ENCODE measurements at places on chromosomes 16 and 17.

- no peak for DNase-seq
Measured at GRCh38 chr16:57621521-57622271, 6.7 kb upstream of the ADGRG1 start.

DNA sequence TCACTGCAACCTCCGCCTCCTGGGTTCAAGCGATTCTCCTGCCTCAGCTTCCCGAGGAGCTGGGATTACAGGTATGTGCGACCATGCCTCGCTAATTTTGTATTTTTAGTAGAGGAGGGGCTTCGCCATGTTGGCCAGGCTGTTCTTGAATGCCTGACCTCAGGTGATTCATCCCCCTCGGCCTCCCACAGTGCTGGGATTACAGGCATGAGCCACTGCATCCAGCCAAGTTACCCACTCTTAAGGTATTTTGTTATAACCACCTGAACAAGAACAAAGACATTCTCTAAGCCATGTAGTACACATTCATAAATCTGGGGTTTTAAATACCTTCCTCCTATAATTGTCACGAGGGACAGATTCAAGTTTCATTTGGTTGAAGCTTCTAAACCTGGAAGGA lies 12.3 kb upstream of the TMEM170A start:
- DNase-seq, result no peak

GRCh38 chr16:11788914-11789313 lies 8.1 kb downstream of the ZC3H7A start:
- DNase-seq, result no peak

DNA sequence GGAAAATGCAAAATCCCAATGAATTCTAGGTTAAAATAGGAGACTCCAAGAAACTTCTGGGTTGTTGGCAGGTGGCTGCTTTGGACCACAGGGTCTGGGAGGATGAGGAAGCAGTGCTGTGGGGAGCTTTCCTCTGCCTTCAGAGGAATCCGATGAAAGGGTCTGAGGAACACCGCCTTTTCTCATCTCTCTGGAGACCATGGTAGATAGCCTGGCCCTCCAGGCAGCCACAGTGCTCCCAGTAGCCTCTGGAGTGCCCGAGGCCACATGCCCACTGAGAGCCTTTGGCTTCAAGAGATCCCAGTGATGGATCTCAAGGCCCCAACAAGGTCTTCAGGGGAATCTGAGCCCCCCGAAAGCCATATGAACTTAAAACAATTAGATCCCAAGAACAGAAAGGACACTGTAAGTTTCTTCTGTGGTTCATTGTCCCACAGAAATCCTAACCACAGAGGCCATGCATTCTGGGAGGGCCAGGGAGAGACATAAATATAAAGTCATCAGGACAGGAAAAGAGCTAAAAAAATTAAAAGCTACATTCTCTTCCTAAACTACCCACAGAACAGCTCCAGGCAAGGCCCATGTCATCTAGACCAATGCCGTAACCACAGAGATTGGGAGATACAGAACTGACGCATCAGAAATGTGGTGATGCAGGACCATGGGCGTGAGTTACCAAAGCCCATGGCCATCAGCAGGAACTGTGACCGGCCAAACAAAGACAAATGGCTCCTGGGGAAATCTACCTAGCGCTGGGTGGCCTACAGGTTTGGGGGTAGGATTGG lies 24.3 kb downstream of the TK2 start:
- DNase-seq, result no peak

- DNase-seq, result peak; percentile 39
Measured at GRCh38 chr17:8109661-8110455, 8.5 kb downstream of the ALOXE3 start.

DNA sequence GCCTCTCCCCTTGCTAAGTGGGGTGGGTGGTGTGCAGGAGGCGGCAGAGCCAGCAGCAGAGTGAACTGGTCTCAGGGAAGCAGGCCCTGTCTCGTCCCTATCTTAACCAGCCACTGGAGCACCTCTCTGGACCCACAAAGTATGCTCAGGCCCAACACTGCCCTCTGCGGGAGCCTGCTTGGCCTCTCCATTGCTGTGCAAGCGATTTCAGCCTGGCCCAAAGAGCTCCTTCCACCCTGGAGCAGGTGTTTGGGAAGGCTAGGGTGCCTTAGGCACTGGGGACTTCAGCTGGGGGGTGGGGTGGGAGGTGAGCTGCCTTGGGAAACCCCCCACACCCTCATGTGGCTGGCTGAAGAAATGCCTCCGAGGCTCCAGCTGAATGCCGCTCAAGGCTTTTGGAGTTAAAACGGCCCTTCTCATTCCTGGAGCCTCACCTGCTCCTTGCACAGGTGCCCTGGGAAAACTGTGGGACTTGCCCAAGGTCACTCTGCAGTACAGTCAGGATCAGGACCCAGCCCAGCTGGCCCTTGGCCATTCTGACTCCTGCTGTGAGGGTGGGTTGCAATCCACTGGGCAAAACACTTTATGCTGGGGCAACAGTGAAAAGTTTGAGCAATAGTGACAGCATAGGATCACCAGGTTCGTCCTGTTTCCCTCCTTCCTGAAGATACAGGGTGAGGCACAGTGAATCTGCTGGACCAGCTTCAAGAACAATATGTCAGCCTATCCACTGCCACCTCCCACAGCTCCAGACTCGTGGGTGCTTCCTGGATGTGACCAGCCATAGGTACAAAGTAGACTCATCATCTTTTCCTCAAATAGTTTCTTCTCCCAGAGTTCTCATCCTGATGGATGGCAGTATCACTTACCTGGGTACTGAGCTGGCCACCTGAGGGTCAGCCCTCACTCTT lies 5.9 kb upstream of the UBE2O start:
- no peak for DNase-seq

- DNase-seq, result no peak
Measured at GRCh38 chr16:23726710-23727109, 13.7 kb upstream of the ERN2 start.

DNA sequence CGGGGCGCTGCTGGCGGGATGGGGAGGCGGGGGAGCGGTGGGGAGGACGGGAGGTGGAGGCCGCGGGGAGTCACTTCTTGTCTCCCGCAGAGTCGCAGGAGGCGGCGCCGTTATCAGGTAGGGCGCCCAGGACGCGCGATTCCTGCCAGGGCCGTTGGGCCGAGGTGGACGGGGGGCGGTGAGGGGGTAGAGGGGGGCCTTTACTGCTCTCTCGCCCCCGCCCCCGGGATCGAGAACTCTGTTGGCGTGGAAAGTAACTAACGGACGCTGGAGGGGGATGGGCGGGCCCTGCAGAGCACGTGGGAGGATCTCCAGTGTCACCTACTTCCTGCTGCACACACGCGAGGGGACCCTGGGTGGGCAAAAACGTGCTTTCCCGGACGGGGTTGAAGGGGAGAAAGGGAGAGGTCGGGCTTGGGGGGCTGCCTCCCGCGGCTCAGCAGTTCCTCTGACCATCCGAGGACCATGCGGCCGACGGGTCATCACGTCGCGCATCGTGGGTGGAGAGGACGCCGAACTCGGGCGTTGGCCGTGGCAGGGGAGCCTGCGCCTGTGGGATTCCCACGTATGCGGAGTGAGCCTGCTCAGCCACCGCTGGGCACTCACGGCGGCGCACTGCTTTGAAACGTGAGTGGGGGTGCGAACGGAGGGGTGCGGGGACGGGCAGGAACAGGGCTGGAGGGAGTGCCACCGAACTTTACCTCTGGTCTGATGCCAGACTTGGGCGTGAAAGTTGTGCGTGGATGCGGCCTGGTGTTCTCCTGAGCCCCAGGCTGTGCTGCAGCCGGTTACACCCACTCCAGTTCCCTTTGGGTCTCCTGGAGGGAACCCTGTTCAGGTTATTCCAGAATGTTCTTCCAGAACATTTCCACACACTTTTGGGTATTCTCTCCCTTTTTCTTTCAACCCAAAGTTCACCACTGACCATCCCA lies 569 bp downstream of the PRSS21 start:
- no peak for DNase-seq

GRCh38 chr17:66834919-66835454 lies at the start of gene CACNG5:
Gene CACNG5, plus strand, starts transcription at chr17:66835117. Its CDS starts 42,216 bp downstream, at chr17:66877333.
- DNase-seq, result no peak

GRCh38 chr17:8080799-8081219 lies 6.7 kb downstream of the ALOX12B start:
- DNase-seq, result no peak

DNA sequence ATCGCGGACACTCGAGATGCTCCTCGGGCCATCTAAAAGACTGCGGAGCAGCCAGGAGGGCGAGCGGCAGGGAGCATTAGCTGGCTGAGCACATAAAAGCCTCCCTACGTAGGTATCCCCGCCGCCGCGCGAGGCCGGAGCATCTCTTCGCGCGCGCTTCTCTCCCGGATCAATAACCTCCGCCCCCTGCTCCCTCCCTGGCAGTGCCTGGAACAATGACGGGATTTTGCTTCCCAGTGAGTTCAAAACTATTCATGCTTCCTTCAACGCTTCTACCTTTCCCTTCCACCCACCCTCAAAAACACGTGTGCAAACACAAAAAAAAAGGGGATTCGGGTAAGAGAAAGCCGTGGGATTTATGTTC lies 984 bp downstream of the CENPV start:
- peak; percentile 13 for DNase-seq

GRCh38 chr17:50101346-50102163 lies 6.4 kb downstream of the PDK2 start:
- DNase-seq, result no peak

DNA sequence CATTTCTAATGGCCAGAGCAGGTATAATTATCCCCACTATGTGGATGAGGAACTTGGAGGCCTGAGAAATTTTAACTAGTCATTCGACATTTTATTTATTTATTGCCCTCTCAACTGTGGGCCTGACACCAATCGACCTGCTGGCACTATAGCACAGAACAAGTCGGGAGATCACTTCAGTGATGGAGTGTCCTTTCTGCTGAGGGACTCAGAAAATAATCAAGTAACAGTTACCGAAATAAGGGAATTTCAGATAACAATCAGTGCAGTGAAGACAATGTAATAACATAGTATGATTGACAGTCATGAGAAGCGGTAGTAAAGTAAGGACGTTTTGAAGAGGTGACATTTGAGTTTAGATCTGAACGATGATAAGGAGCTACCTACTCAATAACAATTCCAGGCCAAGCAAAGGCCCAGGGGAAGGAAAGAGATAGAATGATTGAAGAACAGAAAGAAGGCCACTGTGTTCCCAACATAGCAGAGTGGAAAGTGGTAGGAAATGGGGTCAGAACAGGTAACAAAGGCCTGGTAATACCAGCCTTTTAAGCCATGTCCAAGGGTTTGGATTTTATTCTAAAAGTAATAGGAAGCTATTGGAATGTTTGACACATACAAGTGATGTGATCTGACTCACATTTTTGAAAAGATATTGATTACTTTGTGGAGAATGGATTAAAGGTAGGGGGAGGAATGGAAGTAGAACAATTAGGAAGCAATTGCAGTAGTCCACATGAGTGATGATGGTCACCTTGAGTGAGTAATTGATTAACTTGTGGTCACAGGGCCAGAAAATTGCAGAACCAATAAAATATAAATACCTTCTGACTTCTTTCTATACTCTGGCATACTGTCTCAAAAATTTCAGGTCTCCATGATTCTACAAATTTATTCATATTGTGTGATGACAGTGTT lies 1.4 kb downstream of the STXBP4 start:
- DNase-seq, result no peak

GRCh38 chr17:69547947-69548346 lies 133.4 kb downstream of the MAP2K6 start:
- no peak for DNase-seq

DNA sequence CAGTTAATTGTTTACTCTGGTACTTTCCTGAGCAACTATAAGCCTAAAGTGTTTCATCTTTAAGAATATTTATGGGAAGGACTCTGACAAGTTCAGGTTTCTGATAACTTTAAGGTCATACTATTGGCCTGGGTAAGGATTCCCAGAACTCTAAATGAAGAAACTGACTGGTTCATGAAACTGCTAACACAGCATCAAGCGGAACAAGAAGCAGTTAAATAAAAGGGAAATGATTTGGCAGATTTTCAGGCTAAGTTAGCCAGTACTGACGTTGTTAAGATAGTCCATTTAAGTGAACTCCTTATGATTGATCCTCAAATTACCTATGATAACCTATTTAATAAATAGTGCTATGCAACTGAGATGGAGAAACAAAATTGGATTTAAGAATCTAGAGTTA lies 101.6 kb upstream of the CES5A start:
- DNase-seq, result no peak

DNA sequence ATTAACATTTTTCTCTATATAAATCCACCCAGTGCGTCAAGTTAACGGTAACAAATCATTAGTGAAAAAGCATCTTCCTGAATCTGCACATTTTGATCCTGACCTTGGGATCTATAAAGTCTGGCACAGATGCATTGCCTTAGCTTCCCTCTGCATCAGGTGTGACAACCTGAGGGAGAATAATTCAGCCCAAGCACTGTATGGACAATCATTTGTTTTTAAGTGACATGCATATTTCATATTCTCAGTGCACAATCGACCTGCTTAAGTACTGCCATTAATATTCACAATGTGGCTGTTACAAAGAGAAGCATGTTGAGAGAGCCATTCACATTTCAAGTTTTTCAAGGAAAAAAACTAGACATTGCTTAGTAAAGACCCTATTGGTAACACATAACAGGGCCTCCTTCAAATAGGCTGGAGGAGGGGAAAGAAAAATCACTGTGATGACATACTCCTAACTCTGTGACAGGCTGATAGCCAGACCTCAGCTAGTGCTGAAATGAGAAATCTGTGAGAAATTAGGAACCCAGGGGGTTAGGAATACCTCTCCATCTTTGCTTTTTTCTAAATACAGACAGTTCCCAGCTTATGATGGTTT lies 505.3 kb upstream of the CDH5 start:
- DNase-seq, result no peak

GRCh38 chr17:7840441-7840840 lies 6.4 kb downstream of the KDM6B start:
- DNase-seq, result no peak

DNA sequence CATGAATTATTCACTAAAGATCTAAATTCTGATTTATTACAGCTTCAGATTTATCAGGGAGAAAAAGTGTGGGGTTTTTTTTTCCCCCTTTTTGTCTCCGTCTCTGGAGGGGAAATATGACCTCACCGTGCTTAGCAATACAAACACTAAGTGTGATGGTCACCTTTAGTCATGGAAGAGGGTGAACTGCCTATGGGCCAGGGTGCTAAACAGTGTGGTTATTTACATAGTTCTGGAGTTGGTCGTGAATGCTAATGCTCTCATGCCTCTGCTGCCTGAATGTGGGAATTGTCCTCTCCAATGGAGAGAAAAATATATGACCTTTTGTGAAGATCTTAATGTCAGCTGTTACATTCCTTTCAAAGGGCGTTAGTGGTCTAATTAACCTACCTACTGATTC lies 44.8 kb upstream of the MSI2 start:
- DNase-seq, result no peak

- no peak for DNase-seq
Measured at GRCh38 chr16:75559564-75560372, 3.7 kb upstream of the TMEM231 start.
